ENCODE measurements at places on chromosomes 11 and 22.

GRCh38 chr11:77418155-77418970, 55.5 kb downstream of the PAK1 start:
- DNase-seq: no peak

DNA sequence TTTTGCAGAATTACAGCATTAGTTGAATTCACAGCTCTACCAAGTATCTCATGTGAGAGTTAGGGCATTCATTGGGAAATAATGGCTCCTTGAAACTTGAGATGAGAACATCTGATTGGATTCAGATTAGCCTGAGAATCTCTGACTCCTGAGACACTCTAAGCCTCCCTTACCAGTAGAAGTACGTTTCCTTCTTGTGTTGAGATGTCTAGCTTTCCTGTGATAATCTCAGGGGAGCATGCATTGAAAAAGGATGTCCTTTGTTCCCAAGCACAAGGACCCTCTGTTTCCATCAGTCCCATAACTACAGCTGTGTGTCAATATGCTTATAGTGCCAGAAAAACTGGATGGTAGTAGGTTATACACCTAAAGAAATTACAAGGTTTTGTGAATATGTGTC, 35.2 kb upstream of the RDX start:
- no peak for DNase-seq

- no peak for DNase-seq
Observed at GRCh38 chr22:24486501-24486921, 8.6 kb upstream of the UPB1 start.

GRCh38 chr11:36594316-36594989, at the start of gene IFTAP:
Gene IFTAP, plus strand, starts transcription at chr11:36594502. Its CDS starts 15,602 bp downstream, at chr11:36610104.
- DNase-seq: no peak

GRCh38 chr11:84722583-84723108, 904.5 kb downstream of the DLG2 start:
- DNase-seq: no peak

GRCh38 chr11:36033082-36033751, 89.4 kb downstream of the LDLRAD3 start:
- no peak for DNase-seq

GRCh38 chr22:41203118-41203517, 2.0 kb upstream of the L3MBTL2 start:
- DNase-seq: no peak

DNA sequence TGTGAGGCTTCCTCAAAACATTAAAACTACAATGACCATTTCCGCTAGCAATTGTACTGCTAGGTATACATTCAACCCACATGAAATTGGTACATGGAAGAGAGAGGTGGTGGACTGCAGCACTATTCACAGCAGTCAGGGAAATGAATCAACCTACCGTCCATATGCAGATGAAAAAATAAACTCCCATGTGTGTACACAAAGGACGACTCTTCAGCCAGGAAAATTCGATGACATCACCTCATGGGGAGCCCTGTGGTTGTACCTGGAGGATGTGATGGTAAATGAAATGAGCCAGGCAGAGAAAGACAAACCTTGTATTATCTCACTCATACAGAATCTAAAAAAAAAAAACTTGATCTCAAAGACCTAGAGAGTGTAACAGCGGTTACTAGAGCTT, 23.3 kb downstream of the RFPL3 start:
- no peak for DNase-seq

GRCh38 chr11:102733232-102733875, 8.6 kb upstream of the MMP8 start:
- DNase-seq: no peak

DNA sequence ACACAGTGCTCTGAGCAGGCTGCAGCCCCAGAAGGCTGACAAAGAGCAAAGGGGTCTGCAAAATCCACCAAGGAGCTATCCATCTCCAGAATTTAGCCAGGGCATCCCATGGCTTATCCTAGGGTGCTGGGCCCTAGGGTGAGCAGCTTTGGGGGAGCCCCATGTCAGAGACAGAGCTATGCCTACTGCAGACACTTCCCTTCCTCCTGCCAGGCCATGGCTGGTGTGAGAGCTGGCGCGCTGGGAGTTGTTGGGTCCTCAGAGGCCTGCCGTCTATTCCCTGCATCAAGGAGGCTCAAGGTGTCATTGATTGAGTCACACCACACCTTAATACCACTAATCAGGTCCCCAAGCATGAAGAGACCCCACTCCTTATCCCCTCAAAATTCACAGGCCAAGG, 85.3 kb upstream of the TP53I11 start:
- no peak for DNase-seq

GRCh38 chr11:3830730-3831129, 10.0 kb downstream of the RHOG start:
- no peak for DNase-seq

- DNase-seq: no peak
Observed at GRCh38 chr11:111659201-111660115, 57.2 kb downstream of the SIK2 start.
